ENCODE measurements at places on chromosomes 2 and 18.

- DNase-seq = no peak
These were observed 373.3 kb downstream of the RBM43 start for GRCh38 chr2:150888337-150888736.

DNA sequence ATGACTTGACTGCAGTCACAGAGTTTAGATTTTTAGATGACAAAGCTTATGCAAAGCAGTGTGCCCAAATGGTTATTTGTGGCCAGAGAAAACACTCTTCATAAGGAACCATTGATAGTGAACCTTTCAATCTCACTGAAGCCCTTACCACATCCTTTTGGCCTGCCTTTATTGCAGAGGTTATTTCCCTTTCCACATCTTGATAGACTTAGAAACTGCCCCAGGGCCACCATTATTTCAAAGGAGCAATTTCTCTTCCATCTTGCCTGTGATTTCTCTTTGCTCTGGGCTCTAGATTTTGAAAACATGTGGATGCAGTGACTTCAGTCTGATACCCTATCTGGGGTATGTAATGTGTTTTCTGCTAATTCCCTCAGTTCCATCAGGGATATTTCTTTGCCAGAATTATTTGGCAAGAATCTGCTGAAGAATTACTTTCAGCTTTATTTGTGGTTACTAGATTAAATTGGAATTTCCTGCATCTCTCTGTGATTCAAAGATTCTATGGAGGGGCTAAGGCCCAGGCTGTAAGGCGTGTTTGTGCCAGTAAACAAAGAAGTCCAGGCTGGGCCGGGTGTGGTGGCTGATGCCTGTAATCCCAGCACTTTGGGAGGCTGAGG is 51.0 kb downstream of the MOGAT1 start:
- no peak for DNase-seq

DNA sequence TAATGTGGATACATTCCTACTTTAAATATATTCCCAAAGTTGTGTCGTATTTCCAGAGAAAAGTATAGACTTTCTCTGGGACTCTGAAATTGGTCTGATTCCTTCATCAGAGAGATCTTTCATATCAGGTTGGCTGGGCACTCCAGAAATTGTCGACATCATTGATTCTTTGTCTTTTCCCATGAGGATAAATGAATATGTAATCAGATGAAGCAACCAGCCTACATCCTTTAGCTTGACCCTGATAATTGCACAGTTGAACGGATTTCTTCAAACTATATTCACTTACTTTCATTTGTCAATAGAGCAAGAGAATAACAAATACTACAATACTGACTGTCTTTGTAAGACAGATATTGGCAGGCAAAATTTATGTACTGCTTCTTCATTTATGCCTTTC is 680.2 kb upstream of the LRRTM4 start:
- no peak for DNase-seq

GRCh38 chr2:175552902-175553301 is 371.4 kb upstream of the ATP5MC3 start:
- DNase-seq = no peak

DNA sequence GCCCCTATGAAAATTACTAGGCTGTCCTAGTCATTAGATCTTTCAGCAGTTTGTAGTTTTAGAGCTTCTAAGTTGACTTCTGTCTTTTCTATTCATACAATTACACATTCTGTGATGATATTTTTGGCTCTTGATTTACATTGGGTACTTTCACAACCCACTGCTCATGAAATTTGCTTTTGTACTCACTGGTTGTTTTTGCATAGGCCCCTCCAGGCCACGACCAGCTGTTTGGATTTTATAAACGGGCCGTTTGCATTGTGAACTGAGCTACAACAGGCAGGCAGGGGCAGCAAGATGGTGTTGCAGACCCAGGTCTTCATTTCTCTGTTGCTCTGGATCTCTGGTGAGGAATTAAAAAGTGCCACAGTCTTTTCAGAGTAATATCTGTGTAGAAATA is 193.8 kb downstream of the RPIA start:
- DNase-seq = no peak

GRCh38 chr2:33272001-33272400 is 204.4 kb upstream of the RASGRP3 start:
- DNase-seq = no peak

GRCh38 chr2:118464546-118465265 is 376.4 kb downstream of the INSIG2 start:
- no peak for DNase-seq

DNA sequence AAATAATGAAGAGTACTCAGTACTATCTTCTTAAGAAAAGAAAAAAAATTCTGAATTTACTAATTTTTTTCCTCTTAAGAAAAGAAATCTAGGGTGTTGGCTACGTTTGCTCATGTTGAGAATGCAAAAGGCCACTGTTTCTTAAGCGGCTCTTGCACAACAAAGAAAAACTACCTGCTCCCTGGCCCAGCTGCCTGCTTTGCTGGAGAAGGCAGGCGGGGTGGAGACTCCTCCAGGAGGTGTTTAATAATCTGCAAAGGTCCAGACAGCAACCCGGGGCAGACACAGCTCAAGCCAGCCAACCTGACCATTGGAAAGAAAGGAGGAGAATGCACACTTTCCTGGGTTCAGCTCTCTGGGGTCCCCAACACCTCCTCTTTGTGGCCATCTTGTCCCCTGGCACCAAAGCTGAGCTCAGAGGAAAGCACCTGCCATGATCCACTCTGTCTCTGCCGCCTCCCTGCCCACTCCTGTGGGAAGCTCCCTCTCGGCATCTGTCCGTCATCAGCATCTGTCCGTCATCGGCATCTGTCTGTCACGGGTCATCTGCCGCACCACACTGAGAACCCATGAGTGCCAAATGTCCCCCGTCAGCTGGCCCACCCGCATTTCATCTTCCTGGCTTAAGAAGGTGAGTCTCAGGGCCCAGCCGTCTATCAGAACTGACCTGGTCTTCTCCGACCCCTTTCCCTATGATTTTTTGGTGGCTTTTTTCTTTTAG is 11.9 kb downstream of the ZNF516 start:
- no peak for DNase-seq

- DNase-seq = no peak
These were observed 16.7 kb upstream of the MRO start for GRCh38 chr18:50836521-50836957.

DNA sequence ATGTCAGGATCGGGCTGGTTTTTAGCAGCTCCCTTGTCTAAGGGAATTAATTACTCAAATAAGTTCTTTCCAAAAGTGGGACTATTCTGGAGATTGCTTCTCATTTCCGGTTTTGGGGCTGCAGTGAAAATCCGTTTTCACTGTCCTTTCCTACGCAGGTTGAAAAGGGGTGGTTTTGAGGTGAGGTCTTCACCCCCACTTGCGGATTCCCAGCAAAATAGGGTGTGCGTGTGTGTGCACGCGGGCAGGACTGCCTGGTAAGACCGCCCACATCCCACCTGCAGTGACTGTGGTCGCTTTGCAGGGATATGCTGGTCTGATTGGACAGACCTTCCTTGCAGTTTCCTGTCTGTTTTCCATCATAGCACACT is 472 bp upstream of the PLEKHM3 start:
- no peak for DNase-seq

GRCh38 chr2:221676566-221677172 is 104.6 kb upstream of the EPHA4 start:
- no peak for DNase-seq

- no peak for DNase-seq
These were observed at the start of gene TMEM37 for GRCh38 chr2:119431155-119431975. Gene TMEM37 (plus strand): TSS chr2:119431854. CDS start chr2:119431904, 50 bp downstream.

- no peak for DNase-seq
These were observed 49.5 kb downstream of the SPRED2 start for GRCh38 chr2:65382776-65383357.

DNA sequence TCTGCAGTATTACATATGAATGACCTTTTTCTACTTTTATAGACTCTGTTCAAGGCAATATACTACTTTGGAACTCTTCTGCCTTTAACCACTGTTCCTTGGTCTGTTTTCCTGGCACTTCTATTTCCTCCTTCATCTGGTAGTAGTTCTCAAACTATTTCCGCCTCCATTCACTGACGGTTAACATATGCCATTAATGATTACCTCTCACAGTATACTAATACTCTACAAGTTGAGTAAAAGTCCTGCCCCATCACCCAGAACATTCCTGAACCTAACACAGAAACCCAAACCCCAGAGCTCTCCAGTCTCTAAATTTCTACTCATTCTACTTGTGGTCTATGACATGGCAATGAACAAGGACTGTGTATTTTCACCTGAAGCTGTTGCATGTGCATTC is 4.5 kb downstream of the GFPT1 start:
- DNase-seq = no peak

GRCh38 chr2:219688560-219689445 is 61.4 kb downstream of the SLC4A3 start:
- no peak for DNase-seq

DNA sequence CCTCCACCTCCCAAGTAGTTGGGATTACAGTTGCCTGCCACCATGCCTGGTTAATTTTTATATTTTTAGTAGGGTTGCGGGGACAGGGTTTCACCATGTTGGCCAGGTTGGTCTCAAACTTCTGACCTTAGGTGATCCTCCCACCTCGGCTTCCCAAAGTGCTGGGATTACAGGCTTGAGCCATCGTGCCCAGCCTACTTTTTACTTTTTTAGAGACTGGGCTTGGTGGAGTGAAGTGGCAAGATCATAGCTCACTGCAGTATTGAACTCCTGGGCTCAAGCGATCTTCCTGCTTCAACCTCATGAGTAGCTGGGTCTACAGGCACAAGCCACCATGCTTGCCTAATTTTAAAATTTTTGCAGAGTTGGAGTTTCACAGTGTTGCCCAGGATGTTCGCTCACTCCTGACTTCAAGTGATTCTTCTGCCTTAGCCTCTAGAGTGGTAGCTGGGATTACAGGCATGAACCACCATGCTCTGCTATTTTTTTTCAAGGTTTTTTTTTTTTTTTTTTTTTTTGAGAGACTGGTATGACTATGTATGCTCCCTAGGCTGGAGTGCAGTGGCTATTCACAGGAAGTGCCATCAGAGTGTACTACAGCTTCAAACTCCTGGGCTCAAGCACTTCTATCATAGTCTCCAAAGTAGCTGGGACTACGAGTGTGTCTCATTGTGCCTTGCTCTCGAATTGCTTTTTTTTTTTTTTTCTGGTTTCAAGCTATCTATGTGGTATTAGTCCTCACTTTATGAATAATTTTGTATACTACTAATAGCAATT is 11.9 kb downstream of the MSH2 start:
- DNase-seq = no peak

DNA sequence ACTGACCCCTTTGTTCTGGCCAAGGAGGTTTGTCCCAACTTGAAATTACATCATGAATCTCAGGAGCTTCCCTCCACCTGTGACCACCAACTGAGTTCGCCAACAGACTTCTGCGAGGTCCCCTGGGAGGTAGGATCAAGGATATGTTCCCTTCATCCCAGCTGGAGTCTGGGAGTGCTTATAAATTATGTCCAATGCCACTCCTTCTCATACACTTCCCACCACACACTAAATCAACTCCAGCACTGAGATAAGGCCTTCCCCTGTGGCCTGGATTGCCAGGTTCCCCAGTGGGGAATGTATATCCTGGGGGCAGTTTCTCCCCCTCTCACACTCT is 99.2 kb downstream of the RND3 start:
- DNase-seq = no peak

DNA sequence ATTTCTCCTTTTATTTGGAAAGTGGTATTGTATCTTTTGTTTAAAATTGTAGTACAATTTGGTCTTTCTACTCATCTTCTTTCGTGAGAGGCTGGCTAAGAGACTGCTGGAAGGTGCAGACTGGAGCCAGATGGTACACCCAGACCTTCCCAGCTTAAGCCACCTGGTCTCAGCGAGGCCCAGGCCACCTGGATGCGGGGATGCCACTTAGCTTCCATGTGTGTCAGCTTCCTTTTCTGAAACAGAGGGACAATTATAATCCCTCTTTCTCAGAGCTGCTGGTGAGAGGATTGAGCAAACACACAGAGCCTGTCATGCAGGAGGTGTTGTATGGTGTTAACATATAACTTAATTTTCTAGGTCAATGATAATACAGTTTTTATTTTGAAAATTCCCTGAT is 17.4 kb downstream of the FARP2 start:
- DNase-seq = no peak

GRCh38 chr18:40917056-40917455 is 1038.0 kb upstream of the PIK3C3 start:
- no peak for DNase-seq

GRCh38 chr2:42900289-42900891 is 108.0 kb upstream of the HAAO start:
- no peak for DNase-seq

DNA sequence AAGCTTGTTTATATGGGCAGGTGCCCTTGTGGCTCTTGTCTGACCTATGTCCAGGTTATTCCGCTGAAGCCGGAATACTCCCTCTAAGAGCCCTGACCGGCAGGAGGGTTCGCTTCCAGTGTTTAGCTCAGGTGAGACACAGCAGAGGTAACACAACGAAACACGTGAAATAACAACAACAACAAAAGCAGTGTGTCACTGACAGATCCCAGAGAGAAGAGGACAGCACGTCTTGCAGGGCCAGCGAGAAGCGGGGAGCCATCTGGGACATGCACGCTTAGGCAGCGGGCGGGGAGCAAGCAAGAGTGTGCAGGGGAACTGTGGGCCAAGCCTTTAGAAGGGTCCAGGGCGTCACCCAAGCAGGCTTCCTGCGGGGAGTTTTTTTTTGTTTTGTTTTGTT is 17.1 kb upstream of the ZDBF2 start:
- no peak for DNase-seq

GRCh38 chr2:228613133-228613850 is 431.8 kb upstream of the SPHKAP start:
- DNase-seq = peak; percentile 52

GRCh38 chr2:102025016-102025501 is 33.3 kb downstream of the IL1R2 start:
- DNase-seq = no peak

DNA sequence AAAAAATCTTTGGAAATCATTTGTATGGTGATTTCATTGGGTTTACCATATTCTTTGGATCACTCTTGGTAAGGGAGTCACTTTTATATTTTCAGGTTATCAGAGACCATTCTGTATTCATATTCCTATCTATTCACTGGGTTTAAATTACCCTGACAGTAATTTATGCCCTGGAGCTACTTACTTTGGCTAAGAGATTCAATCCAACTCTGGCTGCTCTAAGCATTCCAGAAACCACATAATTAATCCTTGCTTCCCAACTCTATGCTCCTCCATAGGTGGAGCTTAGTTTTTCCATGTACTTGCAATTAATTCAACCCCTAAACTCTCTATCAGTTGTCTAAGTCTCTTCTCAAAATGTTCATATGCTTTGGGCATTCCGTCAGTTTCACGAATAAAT is 336.3 kb downstream of the AGPS start:
- no peak for DNase-seq

- DNase-seq = no peak
These were observed 55.7 kb downstream of the NCAPH start for GRCh38 chr2:96391153-96391827.

DNA sequence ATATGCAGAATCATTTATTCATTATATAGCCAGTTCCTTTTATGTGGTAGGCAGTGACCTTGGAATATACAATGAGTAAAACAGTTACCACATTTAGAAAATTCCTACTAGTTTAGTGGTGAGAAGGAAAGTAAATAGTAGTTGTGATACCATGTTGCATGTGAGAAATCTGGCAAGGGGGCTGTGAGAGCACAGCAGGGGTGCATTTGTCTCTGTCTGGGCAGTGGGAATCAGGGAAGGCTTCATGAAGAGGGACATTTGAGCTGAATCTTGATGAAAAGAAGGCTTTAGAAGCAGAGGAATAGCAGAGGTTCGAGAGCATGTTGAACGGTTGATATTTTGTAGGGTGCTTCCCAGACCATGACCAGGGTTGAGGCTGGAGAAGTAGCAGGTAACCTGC is 78.7 kb downstream of the RAB3GAP1 start:
- DNase-seq = no peak
